Dermis microvascular lymphatic vessel endothelial cell (primary cell): ENCODE measurements at places on chromosomes 6 and 20. TPM values are rescaled to one million over a fixed set of nuclear protein-coding genes. Genes with fewer than 3 reads are reported as not detected.

GRCh38 chr6:11953641-11954040 lies 58.5 kb upstream of the HIVEP1 start:
- DNase-seq, result no peak

GRCh38 chr6:97023982-97024381 lies 99.5 kb downstream of the KLHL32 start:
- no peak for DNase-seq

GRCh38 chr6:71127374-71127773 lies 161.2 kb upstream of the OGFRL1 start:
- DNase-seq, result no peak

DNA sequence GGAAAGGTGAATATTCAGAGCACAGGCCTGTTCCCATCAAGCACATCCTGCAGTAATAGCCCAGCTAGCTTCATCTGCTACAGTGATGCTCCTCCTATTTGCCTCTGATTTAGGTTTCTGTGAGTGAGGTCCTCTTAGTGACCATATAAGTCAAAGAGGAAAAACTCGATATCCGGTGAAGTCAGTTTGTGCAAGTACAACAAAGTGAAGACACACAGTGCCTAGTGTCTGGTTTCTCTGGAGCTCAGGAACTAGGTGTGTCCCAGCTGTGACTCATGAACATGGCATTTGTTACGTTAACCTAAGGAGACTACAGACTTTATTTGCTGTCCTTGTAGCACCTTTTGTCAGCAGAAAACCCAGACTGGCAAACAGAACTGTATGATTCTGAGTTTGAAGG lies 33.9 kb downstream of the EDN1 start:
- DNase-seq, result peak; percentile 85

GRCh38 chr6:92376691-92377090 lies 1042.7 kb downstream of the EPHA7 start:
- peak; percentile 36 for DNase-seq

GRCh38 chr6:72724545-72724944 lies 102.7 kb downstream of the KCNQ5 start:
- DNase-seq, result no peak

The KIAA1755 gene
- 0.13 TPM in 1 of 2 replicates, not detected in the other for total RNA-seq

DNA sequence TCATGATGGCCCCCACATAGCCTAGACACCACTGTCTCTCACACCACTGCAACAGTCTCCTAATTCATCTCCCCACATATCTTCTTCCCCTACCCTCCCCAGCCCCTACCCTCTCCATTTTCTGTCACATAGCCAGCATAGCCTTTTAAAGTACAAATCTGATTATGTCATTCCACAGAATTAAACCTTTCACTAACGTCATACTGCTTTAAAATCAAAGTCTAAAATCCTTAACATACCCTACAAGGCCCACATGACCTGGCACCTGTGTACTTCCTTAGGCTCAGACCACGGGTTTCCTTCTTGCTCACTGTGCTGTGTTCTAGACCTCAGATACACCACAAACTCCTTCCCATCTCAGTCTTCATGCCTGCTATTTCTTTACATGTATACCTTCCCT lies 5.9 kb downstream of the OSTM1 start:
- no peak for DNase-seq

The RAD21L1 gene
- total RNA-seq, result not detected in 2 replicates

DNA sequence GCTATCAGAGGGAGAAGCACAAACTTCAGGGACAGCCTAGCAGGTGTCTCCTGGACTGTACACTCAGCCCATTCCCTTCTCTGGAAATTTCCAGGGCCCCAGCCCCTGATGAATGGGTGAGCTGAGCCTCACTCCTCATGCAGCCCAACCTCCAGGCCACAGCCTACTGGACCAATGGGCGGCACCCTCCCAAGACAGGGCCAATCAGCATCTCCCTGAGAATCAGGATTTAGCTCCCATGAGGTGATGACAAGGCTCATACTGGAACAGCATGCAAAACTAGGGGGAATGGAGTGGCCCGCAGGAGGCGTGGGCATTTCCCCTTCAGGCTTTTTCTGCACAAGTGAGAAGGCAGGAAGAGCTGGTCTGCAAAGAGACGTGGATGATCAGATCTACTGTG lies 29.0 kb downstream of the NFATC2 start:
- no peak for DNase-seq

DNA sequence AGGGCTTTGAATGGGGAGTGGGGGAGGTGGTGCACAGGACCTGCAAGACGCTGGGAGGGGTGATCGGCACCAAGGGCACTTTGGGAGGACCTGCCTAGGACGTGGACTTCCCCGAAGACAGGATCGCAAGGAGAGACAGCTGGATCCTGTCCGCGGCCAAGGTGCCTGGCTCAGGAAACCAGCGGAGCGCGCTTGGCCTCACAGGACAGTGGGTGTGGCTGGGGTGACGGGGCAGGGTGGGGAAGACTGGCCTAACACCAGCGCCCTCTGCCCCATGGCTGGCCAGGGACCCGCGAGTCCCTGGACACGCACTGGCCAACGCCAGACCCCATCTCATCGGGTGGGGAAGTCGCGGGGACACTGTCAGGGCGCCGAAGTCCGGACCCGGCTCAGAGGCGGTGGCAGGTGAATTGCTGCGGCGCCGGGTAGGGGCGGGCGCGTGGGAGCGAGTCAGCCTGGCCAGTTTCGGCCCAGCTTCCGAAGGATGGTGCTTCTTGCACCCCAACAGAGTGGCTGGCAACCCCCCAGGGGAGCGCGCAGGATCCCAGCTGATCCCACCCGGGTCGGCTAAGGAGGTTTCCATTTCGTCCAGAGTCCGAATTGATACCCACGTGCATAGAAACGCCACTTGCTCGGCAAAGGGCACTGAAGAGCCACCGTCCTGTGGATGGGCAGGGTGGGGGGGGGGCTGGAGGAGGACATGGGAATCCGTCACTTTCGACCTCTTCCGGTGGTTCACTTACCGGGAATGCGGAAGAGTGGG lies 785 bp upstream of the THBD start:
- peak; percentile 49 for DNase-seq

- no peak for DNase-seq
Measured at GRCh38 chr20:62732031-62732760, 23.6 kb downstream of the NTSR1 start.

- no peak for DNase-seq
Measured at GRCh38 chr6:159279790-159280277, 110.6 kb downstream of the FNDC1 start.
